ENCODE measurements at places on chromosomes 1 and 21. TPM values are rescaled to one million over a fixed set of nuclear protein-coding genes. Genes with fewer than 3 reads are reported as not detected.

DNA sequence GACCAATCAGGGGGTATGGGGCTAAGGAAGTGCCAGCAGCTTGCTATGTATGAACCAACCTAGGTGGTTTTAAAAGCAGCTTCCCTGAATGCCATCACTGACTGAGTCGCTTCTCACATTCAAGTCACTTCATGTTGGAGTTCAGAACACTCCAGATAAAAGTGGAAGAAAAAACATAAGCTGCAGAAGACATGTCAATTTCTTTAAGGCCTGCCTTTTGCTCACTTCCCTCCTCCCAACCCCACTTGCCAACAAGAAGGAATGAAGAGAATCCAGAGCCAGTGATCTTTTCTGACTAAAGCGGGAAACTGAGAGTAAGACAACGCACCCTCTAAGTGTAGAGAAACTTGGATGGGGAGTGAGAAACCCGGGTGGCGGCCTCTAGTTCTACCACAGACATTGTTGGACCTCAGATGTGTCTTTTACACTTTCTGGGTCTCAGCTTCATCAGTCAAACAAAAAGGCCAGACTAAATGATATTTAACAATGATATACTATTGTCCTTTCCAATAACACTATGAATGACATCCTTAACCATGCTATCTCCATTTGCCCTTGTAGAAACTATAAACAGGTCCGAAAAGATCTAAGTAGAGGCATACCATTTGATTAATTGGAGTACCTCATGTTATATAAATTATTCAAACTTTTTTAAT, 54.1 kb downstream of the LUZP1 start:
- DNase-seq: no peak

DNA sequence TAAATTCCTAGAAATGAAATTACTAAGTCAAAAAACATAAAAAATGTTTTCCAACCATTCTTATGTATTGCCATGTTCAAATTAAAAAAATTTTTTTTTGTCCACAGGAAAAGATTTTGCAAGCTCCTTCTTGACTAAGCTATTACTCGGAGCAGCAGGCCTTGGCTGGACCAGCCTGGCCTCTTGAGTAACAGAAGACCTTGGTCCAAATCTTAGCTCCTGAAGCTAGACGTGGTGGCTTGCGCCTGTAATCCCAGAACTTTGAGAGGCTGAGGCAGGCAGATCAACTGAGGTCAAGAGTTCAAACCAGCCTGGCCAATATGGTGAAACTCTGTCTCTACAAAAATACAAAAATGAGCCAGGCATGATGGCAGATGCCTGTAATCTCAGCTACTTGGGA, 77.6 kb downstream of the CLSTN1 start:
- DNase-seq: no peak

DNA sequence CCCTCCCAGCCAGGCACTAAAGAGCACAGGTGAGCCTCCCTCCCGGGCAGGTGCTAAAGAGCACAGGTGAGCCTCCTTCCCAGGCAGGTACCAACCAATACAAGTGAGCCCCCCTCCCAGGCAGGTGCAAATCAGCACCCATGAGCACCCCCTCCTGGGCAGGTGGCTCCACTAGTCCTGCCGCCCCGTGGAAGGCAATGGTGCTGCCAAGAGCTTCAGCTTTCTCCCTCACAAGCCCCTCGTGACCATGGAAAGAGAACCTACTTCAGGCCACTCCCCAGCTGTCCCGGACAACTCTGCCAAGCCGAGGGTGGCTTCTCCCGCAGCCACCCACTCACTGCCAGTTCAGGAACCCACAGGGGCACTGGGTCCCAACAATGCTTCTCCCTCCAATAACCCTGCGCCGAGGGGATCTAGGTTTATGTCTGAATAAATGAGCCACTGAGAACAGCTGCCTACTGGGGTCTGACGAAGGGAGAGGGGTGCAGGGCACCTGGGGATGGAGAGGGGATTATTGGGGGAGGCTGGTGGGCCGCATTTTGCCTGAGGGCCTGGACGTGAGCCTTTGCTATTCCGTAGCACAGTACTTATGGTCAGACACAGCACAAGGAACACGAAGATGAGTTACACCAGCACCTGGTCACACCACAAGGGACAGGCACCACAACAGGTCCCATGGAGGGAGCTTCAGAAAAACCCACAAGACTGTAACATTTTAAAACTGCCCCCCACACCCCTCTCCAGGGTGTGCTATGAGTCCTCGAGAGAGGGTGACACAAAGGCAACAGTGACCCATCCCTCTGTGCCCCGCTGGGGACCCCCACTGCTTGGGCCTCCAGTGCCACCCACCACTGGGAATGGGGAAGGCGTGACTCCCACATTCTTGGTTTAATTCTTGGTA, 46.3 kb downstream of the PRDM15 start:
- no peak for DNase-seq

DNA sequence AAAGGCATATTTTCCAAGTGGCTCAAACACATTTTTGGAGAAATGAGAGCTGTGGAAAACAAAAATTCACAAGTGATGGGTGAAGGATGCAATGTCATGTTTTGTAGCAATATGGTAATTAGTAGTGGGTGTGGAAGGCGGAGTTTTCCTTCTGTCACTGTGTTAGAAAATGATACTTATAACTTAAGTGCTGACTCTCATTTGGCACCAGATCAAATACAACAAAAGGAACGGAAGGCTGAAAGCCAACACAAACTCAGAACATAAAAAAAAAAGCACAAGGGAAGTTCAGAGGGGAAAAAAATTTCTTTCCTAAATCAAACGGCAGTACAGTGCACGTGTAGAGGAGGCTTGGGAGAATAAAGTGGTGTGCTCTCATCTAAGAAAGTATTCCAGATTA, at the start of gene TNFSF18:
TSS of gene TNFSF18 (minus strand) at position 77 of the 400 bp plus-strand sequence. CDS start at position 32, 45 bp downstream.
- no peak for DNase-seq

GRCh38 chr1:23224739-23225648, 7.7 kb upstream of the HTR1D start:
- no peak for DNase-seq

- no peak for DNase-seq
Observed at GRCh38 chr1:95263450-95263849, 29.4 kb downstream of the RWDD3 start.

DNA sequence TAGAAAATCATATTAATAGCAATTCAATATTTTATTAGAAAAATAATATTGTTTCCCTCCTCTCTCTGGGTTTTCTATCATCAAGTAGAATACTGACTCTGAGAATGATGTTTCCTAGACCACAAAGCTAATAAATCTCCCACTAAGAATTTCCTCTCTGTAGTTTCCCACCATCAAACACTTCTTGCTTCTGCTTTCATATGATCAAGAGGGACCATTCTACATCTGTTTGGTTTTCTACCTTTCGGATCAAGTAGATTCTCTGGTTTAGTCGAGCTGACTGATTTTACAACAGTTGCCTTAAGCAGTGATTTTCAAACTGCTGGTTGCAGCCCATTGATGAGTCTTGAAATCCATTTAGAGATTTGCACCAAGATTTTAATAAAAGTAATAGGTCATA, 240.2 kb upstream of the PTBP2 start:
- no peak for DNase-seq

GRCh38 chr1:115839029-115839678, 1.8 kb downstream of the NHLH2 start:
- DNase-seq: peak; percentile 67

GRCh38 chr1:41560931-41561330, 76.4 kb upstream of the EDN2 start:
- DNase-seq: no peak

DNA sequence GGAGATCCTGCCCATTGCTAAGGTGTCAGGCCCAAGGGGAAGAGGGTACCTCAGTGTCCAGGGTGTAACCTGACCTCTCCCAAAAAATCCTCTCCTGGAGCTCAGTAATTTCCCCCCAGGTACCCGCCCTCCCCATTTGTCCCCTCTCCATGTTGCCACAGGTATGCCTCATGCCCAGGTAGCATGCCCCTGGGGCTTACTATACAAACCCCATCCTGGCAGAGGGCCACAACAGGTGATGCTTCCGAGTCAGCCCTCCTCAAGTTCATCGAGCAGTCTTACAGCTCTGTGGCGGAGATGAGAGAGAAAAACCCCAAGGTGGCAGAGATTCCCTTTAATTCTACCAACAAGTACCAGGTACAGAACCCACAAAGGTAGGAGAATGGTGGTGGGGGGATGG, 15.7 kb downstream of the ATP1A4 start:
- DNase-seq: no peak

DNA sequence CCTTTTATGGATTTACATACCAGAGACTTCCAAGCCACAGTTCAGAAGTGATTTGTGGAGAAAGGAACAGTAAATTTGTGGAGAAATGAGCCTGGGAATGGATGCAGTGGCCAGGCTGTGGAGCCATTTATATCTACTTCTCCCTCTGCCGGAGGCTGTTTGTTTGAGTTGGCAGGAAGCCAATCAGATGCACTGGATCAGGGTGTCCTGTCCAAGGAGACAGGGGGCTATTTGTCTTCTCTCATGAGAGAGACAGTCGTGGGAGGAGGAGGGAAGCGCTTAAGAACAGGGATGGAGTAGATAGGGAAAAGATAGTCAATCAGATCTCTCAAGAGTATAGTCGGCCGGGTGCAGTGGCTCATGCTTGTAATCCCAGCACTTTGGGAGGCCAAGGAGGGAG, 2.8 kb upstream of the HAPLN2 start:
- DNase-seq: no peak

- no peak for DNase-seq
Observed at GRCh38 chr1:3522564-3523265, 68.2 kb downstream of the ARHGEF16 start.

FCRL6 gene
- total RNA-seq: not detected

TFF1 gene
- total RNA-seq: not detected

POU3F1 gene
- 16.5 TPM for total RNA-seq

RIPK4 gene
- total RNA-seq: 1.3 TPM

AMPD1 gene
- not detected for total RNA-seq

FAM163A gene
- total RNA-seq: 0.11 TPM

POFUT2 gene
- 42.7 TPM for total RNA-seq

All from neural progenitor cell (in vitro differentiated cells).